BJ (cell line): ENCODE measurements at places on chromosomes 13 and 19. TPM values are rescaled to one million over a fixed set of nuclear protein-coding genes. Genes with fewer than 3 reads are reported as not detected.

The ZNF667 gene
- polyA plus RNA-seq: 1.9 and 3.2 TPM in 2 replicates

GRCh38 chr19:15374796-15375440, 4.7 kb downstream of the AKAP8 start:
- DNase-seq: no peak

- DNase-seq: no peak
Observed at GRCh38 chr19:11673608-11674041, 65.1 kb downstream of the ZNF823 start.

GRCh38 chr19:30387311-30388115, 15.3 kb downstream of the ZNF536 start:
- no peak for DNase-seq
